ENCODE measurements at places on chromosomes 2 and 18.

DNA sequence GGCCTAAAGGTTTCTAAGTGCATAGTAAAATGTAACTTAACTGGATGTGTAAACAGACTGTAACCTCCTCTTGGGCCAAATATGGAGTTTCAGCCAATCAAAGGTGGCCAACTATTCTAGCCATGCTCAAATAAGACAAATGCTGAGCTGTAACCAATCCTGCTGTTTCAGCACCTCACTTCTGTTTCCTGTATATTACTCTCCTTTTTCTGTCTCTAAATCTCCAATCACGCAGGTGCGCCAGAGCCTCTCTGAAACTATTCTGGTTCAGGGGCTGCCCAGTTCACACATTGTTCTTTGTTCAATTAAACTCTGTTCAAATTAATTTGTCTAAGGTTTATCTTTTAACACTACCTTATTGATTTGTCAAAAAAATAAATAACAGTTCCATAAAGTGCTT is 532.7 kb upstream of the DCC start:
- no peak for DNase-seq

- DNase-seq = peak; percentile 91
Observed at GRCh38 chr2:45283764-45284620, 274.7 kb upstream of the SIX2 start.

DNA sequence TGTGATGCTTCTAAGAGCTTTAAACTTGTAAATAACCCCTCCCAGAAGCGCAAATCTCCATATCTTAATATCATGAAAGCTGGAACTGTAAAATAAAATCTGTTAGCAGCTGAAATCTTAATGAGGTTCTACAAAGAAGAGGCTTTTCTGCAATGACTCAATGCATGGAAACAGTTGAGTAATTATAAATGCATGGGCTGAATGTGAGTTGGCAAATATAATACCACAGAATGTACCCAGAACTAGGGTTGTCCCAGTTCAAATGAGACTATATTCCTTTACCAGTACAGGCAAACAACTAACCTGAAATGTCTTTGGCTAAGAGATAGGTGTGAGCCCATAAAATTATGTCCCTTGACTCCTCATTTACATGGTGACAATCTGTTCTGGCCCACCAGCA is 52.9 kb downstream of the SATB2 start:
- DNase-seq = peak; percentile 91

DNA sequence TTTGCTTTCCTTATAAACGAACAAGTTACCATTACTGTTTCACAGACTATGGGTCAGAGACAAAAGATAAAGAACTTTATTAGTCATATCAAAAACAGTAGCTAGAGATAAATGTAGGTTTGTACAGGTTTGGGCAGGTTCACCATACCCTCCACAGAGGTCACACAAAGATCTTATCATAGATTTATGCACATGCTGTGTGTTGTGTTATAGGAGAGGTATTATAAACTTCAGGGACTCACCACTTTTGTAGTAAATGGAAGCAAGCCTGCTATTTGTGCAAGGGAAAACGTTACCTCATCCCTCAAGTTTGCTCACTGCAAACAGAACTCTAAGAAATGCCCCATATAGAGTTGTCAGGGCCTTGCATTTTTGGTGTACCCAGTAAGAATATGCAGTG is 584.5 kb upstream of the LRRTM1 start:
- DNase-seq = no peak

GRCh38 chr2:179250095-179250494 is 14.5 kb downstream of the SESTD1 start:
- peak; percentile 36 for DNase-seq

DNA sequence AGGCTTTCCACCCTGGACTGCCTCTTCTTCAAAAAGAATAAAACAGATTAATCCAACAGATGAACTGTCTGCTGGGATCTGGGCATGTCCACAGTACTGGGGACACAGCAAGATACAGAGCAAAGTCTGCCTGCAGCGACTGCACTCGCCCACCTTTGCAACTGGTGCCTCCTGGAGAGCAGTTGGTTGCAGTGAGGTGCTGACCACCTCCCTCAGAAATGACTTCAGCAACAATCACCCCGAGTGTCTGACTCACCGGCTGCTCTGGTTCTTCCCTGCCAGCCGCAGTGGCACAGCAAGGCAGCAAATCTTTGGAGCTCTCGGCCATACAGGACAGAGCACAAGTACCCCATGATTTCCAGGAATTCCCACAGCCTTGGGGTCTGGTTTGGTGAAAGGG is 179.7 kb downstream of the ANAPC1 start:
- peak; percentile 82 for DNase-seq

GRCh38 chr2:9824956-9825720 is 18.1 kb upstream of the TAF1B start:
- DNase-seq = no peak

GRCh38 chr2:176140513-176141317 is 10.6 kb upstream of the HOXD4 start:
- peak; percentile 53 for DNase-seq

- DNase-seq = no peak
Observed at GRCh38 chr18:11035814-11036495, 113.4 kb downstream of the PIEZO2 start.

DNA sequence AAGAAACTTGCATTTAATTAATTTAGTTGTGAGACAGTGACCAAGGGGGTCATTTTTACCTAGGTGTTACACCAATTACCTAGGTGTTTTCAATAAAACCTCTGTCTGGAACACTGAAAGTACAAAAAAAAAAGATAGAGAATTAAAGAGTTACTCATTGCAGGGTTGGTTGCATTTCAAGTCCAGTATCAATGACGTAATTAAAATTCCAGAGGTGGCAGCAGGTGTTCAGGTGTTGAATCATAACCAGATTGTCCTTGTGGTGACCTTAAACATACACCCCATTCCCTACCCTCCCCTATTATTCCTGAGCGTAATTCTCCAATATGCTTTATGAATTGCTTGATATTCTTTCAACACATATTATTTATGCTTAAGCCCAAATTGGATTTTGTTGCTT is 352.0 kb upstream of the SLC8A1 start:
- no peak for DNase-seq

DNA sequence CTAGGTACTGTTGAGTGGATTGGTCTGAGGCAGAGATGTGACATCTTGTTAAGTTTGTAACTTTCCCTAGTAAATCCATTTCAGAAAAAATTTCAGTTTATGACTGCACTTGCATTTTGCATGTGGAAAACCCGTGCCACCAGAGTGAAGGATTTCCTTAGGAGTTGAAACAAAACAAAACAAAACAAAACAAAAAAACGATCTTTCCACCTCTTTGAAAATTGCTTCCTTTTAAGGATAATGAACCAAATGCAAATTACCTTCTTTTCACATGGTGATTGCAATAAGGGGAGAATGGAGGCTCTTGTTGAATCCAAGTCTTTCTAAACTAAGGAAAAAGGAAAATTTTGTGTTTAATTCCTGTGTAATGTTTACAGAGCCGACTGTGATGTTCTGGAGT is 43.2 kb downstream of the PHLPP1 start:
- DNase-seq = no peak

DNA sequence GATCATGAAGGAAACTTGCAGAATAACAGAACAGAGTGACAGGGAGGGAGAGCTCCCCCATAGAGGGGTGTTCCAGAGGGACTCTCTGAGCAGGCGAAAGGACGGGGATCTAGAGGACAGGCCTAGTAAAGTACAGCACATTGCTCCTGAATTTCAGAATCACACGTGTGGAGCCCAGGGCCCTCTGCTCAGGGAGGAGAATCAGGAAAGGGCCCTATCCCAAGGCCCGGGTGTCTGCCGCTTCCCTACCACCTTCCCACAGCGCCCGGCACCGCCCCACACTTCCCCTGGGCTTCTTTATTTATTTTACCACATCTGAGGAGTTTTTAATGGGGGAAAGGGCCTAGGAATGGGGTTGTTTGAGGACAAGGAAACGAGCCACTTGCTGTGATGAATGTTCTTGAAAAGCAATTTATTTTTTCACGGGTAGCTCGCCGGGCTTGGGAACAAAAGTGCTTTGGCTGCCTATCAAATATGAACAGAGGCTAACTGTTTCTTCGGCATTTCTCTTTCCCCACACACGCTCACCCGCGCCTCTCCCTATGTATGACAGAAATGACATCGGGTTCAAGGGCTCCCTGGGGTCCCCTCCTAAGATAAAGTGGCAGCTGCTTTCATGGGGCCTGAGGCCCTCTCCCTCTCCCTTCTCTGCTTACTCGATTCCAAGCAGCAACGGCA is 79.3 kb upstream of the GLI2 start:
- DNase-seq = no peak

DNA sequence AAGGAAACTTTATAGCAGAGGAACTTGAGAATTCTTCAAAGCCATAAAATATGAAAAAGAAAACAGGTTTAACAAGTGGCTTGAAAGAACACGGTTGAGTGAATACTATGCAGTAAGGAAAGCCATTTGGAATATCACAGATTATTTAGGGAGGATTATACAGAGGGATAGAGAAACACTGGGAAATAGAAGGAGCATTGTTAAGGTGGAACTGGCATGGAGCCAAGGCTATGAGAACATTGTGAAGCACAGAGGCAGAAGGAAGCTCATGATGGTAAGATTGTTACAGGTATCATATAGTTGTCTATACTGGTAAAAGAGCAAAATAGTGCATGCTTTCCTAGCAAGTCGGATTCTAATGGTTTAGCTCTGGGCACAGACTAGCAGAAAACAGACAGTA is 87.1 kb downstream of the SS18 start:
- no peak for DNase-seq

DNA sequence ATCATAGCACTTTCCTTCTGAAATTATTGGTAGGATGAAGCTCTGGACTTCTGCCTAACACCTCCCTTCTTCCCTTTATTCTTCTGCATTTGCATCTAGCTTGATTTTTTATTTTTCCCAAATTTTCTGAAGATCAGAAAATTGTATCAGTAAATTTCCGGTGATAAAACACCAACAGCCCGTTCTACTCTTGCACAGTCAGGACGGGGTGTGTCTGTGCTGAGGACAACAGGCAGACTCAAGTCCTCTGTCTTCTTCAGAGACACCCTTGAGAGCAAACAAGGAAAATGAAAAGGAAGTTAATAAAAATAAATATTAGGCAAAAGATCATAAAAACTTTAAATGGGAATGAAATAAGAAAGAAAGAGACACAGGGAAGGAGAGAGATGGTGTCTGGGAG is 120.7 kb downstream of the ARL4C start:
- no peak for DNase-seq

- DNase-seq = no peak
Observed at GRCh38 chr18:59219672-59220163, at the start of gene GRP. TSS of gene GRP (plus strand) at chr18:59220158. CDS start at chr18:59220266, 108 bp downstream.

- DNase-seq = no peak
Observed at GRCh38 chr2:192827735-192828134, 633.0 kb upstream of the TMEFF2 start.

DNA sequence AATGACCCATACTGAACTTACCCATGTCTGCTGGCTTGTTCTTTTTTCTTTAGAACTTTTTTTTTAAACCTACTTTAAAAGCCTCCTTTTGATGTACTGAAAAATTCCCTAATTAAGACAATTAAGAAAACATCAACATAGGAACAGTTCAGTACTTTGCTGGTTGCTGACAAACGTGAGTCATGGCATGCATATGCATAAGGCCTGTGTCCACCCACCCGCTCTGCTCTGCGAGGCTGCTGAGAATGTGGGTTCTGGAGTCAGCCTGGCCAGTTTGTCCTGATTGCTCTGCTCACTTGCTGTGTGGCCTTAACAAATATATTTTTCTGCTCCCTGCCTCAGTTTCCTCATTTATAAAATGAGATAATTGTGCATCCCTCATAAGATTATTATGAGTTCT is 27.3 kb downstream of the LAMA3 start:
- peak; percentile 79 for DNase-seq

GRCh38 chr2:165069151-165069550 is 113.8 kb upstream of the SLC38A11 start:
- DNase-seq = no peak

GRCh38 chr2:46535360-46535759 is 56.0 kb downstream of the TMEM247 start:
- DNase-seq = no peak

- DNase-seq = no peak
Observed at GRCh38 chr2:111706481-111707001, 177.5 kb downstream of the ANAPC1 start.

GRCh38 chr2:200297989-200298388 is 8.5 kb upstream of the SPATS2L start:
- peak; percentile 62 for DNase-seq

GRCh38 chr2:4174796-4175195 is 471.4 kb downstream of the DCDC2C start:
- DNase-seq = no peak

- DNase-seq = no peak
Observed at GRCh38 chr18:58911766-58912165, 47.1 kb downstream of the ZNF532 start.

- DNase-seq = peak; percentile 91
Observed at GRCh38 chr2:31401580-31401979, 13.0 kb downstream of the XDH start.

Data from LHCN-M2 (cell line).